ENCODE measurements at places on chromosomes 7 and 10. TPM values are rescaled to one million over a fixed set of nuclear protein-coding genes. Genes with fewer than 3 reads are reported as not detected.

DNA sequence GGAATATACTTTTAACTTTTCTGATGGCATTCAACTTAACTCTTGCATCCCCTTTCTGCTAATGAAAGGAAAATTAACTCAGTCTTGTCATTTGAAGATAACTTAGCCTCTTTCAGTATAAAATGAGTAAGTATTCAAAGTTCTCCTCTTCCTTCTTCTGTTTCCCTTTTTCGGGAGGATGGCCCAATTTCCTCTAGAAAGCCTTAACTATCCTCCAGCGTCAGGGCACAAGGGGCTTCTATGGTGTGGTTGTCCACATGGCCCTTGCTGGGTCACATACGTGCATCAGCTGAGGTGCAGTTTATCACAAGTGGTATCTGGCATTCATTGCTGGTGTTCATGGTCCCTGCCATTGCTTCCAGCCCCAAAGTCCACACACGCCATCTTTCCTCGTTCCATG is 17.8 kb upstream of the GSAP start:
- DNase-seq = no peak

DNA sequence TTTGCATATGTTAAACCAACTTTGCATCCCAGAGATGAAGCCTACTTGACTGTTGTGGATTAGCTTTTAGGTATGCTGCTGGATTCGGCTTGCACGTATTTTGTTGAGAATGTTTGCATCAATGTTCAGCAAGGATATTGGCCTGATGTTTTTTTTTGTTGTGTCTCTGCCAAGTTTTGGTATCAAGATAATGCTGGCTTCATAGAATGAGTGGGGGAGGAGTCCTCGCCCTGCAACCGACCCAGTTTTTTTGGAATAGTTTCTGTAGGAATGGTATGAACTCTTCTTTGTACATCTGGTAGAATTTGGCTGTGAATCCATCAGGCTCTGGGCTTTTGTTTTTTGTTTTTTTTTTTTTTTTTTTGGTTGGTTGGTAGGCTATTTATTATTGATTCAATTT is 147.9 kb downstream of the AHR start:
- DNase-seq = no peak

DNA sequence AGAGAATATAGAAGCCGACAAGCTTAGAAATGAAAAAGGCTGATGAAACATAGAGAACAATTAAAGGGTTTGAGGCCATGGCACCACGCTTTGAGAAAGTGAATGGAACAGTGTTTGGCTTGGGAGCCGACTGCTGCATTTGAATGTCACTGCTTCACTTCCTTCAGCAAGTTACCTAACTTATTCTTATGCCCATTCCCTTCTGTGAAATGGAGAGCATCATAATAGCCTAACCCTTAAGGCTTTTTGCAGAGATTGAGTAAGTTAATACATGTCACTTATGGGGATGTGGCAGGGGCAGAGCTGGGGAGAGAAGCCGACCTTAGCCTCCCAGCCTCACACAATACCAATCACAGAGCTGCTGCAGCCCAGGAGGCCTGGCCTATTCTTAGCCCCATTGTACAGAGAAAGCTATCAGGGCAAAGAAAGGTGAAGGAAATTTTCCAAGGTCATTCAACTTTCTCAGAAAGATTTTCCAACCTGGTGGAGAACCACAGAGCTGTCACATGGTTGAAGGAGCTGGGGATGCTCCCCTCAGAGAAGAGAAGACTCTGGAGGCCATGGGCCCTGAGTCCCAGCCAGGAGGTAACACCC is 186.0 kb upstream of the GDF10 start:
- no peak for DNase-seq

DNA sequence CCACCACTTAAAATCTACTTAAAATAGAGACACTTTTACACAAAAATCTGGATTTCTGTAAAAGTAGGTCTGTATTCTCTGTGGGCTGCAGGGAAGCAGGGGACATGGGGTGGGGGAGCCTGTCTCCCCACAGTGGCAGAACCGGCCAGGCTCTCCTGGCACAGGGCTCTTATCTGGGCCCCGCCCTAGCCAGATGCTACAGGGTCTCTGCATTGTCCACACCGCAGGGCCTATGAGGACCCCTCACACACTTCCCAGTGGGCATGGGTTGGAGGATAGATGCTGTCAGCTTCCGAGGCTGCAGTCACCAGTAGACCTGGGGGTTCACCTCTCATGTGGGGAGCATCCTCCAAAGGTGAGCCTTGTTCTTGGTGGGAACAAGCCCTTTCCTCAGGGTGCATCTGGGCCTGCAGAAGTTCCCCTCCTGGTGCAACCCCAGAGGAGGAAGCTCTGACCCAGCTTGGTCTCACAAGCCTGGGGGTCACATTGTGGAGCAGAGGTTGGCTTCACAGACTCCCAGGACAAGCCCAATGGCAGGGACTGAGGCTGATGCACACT is 15.4 kb upstream of the MYL7 start:
- DNase-seq = no peak

Gene RASSF4
- 31.1 TPM for polyA plus RNA-seq

DNA sequence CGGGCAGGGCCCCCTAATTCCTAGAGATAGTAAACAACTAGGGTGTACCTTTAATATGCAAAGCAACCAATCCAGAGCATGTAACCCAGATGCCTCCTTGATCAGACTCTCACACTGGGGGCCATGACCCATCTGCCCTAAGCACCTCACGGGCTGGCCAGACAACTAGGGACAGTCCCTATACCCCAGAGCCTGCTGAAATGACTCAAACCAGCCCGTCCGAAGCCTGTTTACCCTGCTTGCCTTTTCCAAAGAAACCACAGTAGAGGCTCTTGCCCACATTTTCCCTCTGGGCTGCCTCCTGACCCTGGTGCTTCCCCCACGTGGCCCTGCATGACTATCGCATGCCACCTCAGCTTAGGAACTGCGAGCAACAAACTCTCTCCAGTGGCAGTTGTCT is 46.2 kb downstream of the RGS10 start:
- DNase-seq = no peak

DNA sequence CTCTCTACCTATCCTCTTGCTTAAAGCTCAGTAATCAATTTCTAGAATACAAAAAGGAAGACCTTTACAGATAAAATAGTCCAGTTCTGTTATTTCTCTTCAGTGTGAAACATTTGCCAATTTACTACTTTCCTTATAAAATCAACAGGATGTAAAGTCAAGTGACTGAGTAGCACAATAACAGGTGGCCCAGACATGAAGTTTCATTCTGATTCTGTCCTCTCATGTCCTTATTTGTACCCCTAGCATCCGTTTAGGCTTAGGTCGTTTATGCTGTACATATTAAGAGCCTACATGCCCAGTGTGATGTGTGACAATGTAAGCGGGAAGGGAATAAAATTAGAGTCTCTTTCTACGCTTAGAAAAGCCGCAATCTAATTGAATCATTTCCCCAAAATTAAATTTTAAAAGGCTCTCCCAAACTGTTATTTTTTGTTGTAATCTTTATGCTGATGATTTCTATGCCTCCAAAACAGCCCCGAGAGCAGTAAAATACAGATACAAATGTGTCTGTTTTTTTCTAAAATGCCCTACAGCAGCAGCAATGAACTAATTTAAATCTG is 29.1 kb downstream of the EPC1 start:
- no peak for DNase-seq
